ENCODE measurements at places on chromosomes 3 and 15.

- no peak for DNase-seq
Observed at GRCh38 chr15:98643115-98643514, 5.2 kb upstream of the IGF1R start.

DNA sequence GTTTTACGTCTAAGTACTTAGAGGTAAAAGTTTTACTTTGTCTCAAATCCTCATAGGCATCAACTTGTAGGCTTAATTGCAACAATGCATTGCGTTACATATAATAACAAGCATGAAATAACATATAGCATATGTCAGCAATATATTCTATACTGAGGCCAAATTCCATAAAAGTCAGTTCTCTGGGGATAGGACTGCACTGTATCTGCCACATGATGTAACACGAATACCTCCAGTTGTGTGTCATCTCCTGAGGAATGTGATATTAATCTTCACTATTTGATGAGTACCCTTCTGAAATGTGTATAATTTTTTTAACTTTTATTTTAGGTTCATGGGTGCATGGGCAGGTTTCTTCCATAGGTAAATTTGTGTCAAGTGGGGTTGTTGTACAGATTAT, 126.4 kb downstream of the IMPG2 start:
- DNase-seq = no peak

GRCh38 chr3:126959921-126960603, 22.9 kb upstream of the PLXNA1 start:
- no peak for DNase-seq

- DNase-seq = no peak
Observed at GRCh38 chr3:10706156-10706739, 109.8 kb upstream of the SLC6A11 start.

- no peak for DNase-seq
Observed at GRCh38 chr3:94734206-94734605, 671.3 kb downstream of the NSUN3 start.

- DNase-seq = no peak
Observed at GRCh38 chr15:47998619-47999019, 122.2 kb upstream of the SLC24A5 start.

- DNase-seq = no peak
Observed at GRCh38 chr3:150165396-150166094, 194.8 kb upstream of the PFN2 start.

DNA sequence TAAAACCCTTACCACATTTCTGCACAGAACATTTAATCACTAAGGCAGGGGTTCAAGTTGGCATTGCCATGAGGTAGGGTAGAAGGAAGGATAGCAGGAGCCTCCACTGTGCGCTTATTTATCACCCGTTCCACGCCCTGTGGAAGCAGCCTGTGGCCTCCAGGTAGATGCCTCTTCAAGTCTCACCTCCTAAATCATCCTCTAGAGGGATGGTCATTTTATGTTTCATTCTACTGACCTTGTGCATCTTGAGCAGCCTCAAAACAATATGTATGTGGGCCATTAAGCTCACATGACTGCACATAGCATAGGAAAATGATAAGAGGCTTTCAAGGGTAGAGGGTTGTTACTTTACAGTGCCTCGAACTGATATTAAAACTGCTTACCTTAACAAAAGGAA, 546.2 kb downstream of the GRM7 start:
- DNase-seq = no peak

DNA sequence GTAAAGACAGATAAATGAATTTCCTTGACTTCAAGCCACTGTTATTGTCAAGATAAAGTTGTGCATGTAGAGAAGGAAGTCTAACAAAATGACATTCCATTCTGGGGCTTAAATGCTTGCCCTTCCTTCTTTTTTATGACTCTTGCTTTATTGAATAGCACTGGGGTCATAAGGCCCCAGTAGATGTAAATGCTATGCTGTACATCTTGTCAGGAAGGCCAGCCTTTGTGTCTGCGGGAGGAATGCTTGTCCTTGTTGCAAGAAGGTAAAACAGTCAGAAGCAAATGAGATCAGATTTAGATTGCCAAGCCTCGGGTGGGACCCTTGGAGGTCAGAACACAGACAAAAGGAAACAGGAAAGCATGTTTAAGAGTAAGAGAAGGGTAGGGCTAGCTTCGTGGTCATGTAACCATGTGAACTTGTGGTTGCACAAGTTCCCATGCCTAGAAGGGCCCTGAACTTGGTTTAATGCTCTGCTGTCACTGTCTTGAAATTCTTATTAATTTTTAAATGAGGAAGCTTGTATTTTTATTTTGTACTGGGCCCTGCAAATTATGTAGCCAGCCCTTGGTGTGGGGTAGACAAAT, 81.5 kb downstream of the PPM1L start:
- DNase-seq = no peak

- DNase-seq = no peak
Observed at GRCh38 chr15:78938658-78939488, 6.0 kb downstream of the CTSH start.

DNA sequence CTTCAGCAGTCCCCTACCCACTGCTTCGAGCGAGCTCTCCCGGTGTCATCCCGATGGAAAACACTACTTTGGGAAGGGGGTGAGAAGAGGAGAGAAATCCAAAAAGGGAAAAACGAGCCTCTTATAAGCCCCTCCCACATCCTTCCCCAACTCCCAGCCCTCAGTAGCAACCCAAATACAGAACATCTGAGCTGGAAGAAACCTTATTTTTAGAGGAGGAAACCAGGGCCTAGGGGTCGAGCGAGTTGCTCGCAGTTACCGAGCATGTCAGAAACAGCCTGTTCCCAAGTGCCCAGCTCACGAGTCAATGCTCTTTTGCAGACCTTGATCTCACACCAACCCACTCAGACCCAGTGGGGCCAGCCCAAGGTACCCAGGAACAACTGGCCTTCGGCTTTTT, 14.2 kb downstream of the RBPMS2 start:
- DNase-seq = no peak

- DNase-seq = no peak
Observed at GRCh38 chr15:95176794-95177577, 945.6 kb downstream of the MCTP2 start.

DNA sequence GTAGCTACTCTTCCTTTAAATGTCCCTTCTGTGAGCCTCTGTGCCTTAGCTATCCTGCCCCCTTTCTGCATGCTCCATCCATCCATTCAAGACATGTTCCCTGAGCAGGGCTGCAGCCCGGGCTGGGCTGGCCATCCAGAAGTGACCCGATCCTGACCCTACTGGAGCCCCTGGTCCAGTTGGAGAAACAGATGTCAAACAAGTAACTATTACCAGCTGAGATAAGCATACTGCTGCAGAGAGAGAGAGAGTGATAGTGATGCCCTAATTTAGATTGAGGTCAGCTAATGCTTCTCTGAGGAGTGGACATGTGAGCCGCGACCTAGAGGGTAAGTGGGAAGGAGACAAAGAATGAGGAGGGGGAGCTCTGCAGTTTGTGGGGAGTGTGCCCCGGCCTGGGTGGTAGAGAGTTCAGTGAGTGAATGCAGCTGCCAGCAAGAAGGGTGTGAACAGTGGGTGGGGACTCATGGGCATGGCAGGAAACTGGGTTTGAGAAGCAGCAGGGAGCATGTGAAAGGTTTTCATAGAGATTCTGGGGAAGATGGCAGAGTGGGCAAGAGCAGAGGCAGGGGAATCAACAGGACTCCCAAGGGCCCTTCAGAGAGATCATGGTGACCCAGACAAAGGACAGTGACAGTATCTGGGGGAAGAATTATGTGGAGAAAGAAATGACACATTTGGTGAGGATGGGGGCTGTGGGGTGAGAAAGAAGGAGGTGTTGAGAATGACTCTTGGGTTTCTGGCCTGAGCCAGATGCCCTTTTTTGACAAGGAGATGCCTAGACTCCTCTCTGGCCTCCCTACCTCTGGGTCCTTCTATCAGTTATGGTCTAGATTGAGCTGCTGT, 44.9 kb downstream of the CHCHD6 start:
- no peak for DNase-seq

DNA sequence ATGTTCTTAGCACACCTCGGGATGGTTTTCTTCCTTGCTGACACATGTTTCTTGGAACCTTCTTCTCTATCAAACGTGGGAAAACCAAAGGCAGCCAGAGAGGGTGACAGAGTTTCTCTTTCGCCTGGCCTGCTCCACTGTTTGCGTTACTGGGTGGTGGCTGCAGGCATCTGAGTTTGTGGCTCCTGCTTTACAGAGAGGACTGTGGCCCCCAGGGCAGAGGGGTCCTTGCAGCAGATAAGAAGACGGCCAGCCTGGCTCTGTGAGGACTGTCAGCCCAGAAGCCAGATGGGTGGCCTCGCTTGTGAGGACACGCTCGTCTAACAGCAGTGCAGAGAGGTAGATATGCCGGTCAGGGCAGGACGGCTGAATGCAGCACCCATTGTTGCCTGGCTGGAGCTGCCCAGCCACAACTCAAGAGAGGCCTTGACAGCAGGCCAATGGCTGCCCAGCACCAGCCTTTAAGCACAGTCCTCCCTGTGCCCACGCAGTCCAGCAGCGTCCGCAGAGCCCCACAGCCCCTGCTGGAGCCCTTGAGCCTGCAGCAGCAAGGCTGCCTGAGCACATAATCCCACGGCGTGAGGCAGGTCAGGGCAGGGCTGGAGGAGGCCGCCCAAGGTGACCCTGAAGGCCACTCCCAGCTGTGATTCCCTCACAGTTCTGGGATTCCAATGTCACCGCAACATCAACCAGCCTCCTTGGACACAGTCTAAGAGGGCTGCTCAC, 15.0 kb upstream of the SPTBN5 start:
- no peak for DNase-seq

GRCh38 chr3:63753567-63753966, 65.5 kb upstream of the C3orf49 start:
- DNase-seq = no peak

DNA sequence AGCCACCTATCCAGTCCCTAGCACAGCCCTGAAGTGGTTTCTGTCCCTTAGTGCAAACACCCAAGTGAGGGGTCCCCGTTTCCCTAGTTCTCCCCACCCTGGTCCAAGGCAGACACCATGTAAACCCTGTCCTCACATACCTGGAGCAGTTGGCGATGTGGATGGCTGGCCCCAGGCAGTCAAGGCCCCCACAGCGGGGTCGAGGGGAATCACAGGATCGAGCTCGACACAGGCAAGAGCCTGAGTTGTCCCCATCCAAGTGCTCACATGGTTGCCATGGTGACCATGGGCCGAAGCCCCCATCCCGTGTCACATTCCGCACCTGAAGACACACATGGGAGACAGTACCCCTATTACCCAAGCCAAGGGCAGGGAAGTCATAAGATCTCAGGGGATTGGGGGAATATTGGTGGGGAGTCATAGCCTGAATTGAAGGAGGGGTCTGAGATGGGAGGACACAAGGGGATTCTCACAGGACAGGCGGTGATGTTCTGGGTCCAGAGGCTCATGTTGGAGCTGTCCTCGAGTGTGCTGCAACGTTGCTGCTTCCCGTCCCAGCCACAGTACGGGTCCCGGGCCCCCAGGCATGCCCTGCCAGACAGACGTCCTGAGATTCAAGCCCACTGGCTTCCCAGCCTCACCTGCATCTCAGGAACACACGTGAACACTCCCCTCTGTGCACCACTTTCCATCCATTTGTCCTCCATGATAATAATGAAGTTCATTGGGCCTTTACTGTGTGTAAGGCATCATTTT, 112.1 kb downstream of the SEMA5B start:
- DNase-seq = no peak

DNA sequence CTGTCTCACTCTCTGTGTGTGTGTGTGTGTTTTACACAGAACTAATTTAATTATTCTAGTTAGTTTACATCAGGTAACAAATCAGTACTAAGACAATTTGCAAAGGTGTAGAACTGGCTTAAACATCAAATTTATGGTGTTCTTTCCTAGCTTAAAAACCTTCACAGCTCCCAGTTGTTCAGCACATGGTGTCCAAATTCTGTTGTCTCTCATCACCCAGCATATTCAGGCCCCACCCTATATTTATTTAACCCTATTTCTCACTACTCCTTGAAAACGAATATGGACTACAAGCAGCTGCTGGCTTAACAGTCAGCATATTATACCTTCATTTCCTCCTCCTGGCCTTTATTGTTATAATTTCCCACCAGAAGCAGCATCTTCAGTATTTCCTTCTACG, 1.2 kb downstream of the IL20RB start:
- no peak for DNase-seq

GRCh38 chr3:188315553-188315952, 161.6 kb downstream of the LPP start:
- DNase-seq = no peak

DNA sequence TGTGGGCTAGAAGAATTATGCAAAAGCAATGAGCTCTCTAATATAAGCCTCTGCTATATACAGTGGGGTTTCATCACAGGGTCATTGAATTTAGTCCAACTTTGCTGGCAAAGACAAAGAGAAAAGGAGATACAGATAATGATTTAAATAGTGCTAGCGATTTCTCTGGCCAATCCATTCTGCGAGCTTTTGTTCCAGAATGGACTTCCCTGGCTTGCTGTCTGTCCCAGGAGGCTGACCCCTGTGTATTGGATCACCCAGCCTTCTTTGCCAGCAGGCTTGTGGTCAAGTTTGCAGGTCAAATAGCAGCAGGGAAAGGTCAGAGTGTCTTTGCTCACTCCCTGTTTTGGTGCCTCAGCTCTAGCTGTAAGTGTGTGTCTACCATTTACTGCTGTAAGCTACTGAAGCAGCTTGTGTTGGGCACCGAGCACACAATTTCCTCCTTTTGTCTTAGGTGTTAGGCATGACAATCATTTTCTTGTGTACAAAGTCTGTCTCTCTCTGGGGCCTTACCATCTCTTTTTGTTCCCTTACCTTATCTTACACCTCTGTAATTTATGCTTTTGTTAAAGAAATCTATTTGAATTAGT, 55.7 kb downstream of the UNC13C start:
- DNase-seq = no peak

DNA sequence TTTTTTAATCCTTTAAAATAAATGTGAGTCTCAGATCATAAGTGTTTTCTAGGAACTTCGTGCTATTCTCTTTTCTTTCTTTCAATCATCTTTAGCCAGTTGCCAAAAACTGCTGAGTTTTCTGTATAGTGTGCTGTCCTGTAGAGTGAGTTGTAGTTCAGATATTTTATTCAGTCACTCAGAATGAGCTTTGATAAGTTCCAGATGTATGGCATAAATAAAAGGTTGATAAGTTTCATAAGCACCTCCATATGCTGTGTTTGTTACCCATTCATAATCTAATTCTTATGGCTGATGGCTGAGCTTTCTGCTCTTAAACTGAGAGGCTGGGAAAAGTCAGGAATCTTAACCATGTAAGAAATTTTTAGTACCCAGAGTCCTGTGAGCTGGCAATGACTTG, 59.3 kb upstream of the COL6A6 start:
- DNase-seq = no peak

DNA sequence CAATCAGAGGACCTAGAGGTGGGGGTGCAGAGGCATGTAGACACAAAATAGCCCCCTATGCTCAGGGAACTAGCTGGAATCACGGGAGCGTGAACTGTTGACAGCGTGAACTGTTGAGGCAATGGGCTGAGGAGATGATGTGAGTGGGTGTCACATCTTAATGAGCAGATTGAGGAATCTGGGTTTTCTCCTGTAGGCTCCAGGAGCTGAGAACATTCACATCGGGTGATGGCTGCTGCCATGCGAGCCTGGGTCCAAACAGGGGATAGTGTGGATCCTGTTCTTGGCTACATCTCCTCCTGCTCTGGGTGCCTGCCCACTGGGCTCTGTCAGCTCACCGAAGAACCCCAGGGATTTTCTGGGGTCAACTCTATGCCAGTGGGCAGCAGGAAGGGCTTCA, 2.1 kb downstream of the LARP6 start:
- no peak for DNase-seq

- DNase-seq = no peak
Observed at GRCh38 chr15:36617529-36618196, 38.2 kb downstream of the CDIN1 start.

- DNase-seq = no peak
Observed at GRCh38 chr15:31974855-31975829, 55.2 kb upstream of the CHRNA7 start.
